ENCODE measurements at places on chromosomes 2 and 18. TPM values are rescaled to one million over a fixed set of nuclear protein-coding genes. Genes with fewer than 3 reads are reported as not detected.
A peak's percentile ranks its signal among the peaks of the same experiment; 100 is the strongest.

OR6B2 gene
- 2.8 TPM for total RNA-seq

TANC1 gene
- 43.5 TPM for total RNA-seq

GRCh38 chr2:11835403-11835802, 89.0 kb downstream of the LPIN1 start:
- H3K4me3 ChIP-seq, result no peak overlapping the region
- DNase-seq, result no peak
- H3K36me3 ChIP-seq, result no peaks in the 10 kb centered on the region
- H3K4me1 ChIP-seq, result peaks cover 9% of the 10 kb centered on the region
- H3K27me3 ChIP-seq, result no peaks in the 10 kb centered on the region

DNA sequence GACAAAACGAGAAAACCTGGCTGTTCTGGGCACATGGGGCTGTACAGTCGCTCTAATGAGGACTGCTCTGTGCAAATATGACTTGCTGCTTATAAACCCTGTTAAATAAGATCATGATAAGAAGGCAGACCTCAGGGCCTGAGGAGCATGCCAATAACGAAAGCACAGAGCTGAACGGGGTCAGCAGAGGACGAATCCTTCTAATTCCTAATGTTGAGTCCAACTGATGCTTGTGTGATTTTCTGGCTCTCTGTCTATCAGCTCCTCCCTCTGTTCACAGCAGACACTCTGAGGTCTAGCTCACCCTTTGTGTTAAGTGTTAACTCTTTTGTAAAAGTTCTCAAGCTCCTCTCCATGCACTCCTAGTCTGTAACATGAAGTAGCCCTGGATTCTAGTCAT, 167.2 kb upstream of the REV1 start:
- H3K36me3 ChIP-seq, result no peaks in the 10 kb centered on the region
- no peak for DNase-seq
- no peak overlapping the region for H3K27ac ChIP-seq
- no peaks in the 10 kb centered on the region for H3K27me3 ChIP-seq
- H3K4me1 ChIP-seq, result peaks cover 10% of the 10 kb centered on the region

- no peaks in the 10 kb centered on the region for H3K36me3 ChIP-seq
- H3K27me3 ChIP-seq, result no peaks in the 10 kb centered on the region
- H3K27ac ChIP-seq, result peak overlapping the region; percentile 26
Measured at GRCh38 chr2:85420536-85421259, 2.2 kb downstream of the SH2D6 start.

DNA sequence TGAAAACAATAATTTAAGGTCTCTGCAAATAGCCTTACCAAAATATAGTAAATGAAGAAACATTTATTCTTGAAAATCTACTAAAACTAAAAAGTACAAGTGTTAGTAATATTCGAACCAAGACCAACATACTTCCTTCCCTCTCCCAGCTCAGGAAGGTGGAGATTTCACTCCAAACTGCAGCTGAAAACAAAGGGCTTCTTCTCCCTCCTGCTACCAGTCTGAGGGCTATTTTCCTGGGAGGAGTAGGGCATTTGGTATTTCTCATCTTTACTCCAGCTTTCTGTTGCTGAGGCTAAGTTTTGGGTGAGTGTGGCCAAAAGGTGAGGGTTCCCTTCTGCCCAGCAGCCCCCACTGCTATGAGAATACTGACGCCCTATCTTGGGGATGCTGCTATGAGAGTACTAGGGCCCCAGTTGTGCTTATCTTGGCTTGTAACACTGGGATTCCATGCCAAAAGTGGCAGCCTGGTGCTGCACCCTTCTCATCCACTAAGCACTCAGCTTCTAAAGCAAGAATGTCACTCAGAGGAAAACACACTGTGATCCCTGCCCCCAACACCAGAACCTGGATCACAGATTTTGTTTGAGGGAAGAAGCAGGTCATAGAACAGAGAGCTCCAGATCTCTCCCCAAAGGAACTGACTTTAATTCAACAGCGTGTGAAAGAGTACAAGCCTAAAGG, 130.7 kb upstream of the KLF7 start:
- H3K4me3 ChIP-seq, result no peak overlapping the region
- no peaks in the 10 kb centered on the region for H3K36me3 ChIP-seq
- H3K4me1 ChIP-seq, result no peaks in the 10 kb centered on the region
- no peaks in the 10 kb centered on the region for H3K27me3 ChIP-seq
- no peak overlapping the region for H3K27ac ChIP-seq

GRCh38 chr2:207045531-207045930, 106.2 kb downstream of the CPO start:
- no peak for DNase-seq
- H3K36me3 ChIP-seq, result no peaks in the 10 kb centered on the region
- H3K4me3 ChIP-seq, result no peak overlapping the region
- H3K4me1 ChIP-seq, result peaks cover 32% of the 10 kb centered on the region
- no peak overlapping the region for H3K27ac ChIP-seq
- no peaks in the 10 kb centered on the region for H3K27me3 ChIP-seq

GRCh38 chr18:13353084-13353823, 134.7 kb downstream of the LDLRAD4 start:
- no peaks in the 10 kb centered on the region for H3K4me1 ChIP-seq
- H3K27ac ChIP-seq, result no peak overlapping the region
- no peaks in the 10 kb centered on the region for H3K36me3 ChIP-seq
- no peaks in the 10 kb centered on the region for H3K27me3 ChIP-seq

DNA sequence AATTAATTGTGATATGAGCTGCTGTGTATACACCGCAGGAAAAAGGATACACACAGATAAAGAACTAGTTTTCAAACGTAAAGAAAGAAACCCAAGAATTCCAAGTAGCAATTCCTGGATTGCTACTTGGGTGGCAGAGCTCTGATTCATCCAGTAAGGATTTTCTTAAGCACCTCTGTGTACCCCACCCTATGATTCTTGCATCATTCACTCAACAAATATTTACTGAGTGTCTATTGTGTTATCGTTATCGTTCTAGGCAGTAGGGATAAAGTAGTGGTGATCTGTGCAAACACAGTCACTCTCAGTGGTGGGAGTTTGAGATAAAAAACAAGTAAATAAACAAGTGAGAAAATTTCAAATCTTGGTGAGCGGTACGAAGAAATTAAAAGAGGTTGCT, 4.9 kb upstream of the TMEM200C start:
- H3K27me3 ChIP-seq, result no peaks in the 10 kb centered on the region
- no peak overlapping the region for H3K4me3 ChIP-seq
- H3K4me1 ChIP-seq, result peaks cover 6% of the 10 kb centered on the region
- H3K36me3 ChIP-seq, result no peaks in the 10 kb centered on the region
- H3K27ac ChIP-seq, result no peak overlapping the region

DNA sequence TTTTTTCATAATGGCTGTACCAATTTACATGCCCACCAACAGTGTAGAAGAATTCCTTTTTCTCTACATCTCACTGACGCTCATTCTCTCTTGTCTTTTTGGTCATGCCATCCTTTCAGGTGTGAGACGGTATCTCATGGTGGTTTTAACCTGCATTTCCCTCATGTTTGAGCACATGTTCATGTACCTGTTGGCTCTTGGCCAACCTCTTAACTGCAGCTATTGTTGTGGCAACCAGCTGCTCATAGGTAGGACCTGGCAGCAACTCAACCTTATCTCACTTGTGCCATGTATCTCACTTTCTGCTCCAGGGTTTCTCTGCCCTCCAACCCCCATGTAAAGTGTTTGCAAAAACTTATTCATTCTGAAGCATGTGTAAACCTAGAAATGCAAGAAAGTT, 167.5 kb downstream of the UPP2 start:
- H3K4me3 ChIP-seq, result no peak overlapping the region
- no peak overlapping the region for H3K27ac ChIP-seq
- no peak for DNase-seq
- no peaks in the 10 kb centered on the region for H3K4me1 ChIP-seq

DNA sequence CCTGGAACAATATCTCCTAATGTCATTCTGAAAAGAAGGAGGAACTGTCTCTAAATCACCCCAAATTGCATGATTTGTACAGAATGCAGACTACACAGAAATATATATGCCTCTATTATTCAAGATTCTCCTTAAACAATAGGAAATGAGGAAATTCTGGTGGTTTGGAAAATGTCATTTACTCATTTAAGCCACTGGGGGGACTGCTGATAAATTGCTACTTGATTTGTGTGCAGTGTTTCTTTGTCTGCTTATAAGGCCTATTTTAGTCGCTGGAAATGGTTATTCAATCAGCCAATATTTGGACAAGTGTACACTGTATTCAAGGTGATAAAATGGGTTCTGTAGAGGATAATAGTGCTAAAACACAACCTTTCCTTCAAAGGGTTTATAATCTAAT, 801.9 kb upstream of the CELF4 start:
- H3K27me3 ChIP-seq, result no peaks in the 10 kb centered on the region
- no peak overlapping the region for H3K27ac ChIP-seq
- H3K4me3 ChIP-seq, result no peak overlapping the region
- H3K4me1 ChIP-seq, result no peaks in the 10 kb centered on the region
- DNase-seq, result no peak
